ENCODE measurements at places on chromosomes 1 and 21.

GRCh38 chr1:41682845-41683625, 198.6 kb upstream of the EDN2 start:
- no peak for DNase-seq

DNA sequence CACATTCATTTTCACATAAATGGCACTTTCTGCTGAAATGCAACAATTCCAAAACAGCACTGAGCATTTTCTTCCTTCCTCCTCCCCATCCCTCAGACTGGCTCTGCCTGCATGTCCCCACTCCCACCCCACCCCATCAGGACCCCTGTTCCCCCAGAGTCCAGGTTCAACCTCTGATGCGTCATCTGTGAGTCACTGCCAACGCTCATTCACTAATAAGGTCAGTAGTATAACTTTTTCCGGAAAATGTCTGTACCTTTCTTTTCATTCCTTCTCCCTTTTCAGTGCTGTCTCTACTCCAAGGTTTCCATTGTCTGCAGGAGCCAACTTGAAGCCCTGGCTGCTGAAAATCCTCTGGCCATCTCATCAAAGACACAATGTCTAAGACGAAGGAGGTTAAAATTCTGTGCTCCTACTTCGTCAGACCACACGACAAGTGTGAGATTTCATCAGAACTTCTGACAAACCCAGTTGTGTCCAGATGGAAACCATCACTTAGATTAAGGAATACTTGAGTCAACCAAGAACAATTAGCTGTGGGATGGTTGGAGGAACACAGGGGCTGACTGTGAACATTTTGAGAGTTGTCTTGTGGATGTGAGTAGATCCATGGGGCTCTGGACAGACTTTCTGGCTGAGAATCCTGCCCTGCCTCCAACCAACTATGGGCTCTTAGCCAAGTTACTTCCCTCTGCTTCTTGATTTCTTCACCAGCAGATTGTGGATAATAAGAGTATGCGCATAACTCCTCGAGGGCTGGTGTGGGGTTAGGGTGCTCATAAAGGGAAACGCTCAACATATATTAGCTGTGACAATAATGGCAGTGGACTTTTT, 35.6 kb upstream of the UTS2 start:
- no peak for DNase-seq

- DNase-seq, result no peak
Measured at GRCh38 chr1:190474010-190474409, 3.7 kb downstream of the BRINP3 start.

GRCh38 chr1:174160109-174160473, 771 bp downstream of the RABGAP1L start:
- no peak for DNase-seq

DNA sequence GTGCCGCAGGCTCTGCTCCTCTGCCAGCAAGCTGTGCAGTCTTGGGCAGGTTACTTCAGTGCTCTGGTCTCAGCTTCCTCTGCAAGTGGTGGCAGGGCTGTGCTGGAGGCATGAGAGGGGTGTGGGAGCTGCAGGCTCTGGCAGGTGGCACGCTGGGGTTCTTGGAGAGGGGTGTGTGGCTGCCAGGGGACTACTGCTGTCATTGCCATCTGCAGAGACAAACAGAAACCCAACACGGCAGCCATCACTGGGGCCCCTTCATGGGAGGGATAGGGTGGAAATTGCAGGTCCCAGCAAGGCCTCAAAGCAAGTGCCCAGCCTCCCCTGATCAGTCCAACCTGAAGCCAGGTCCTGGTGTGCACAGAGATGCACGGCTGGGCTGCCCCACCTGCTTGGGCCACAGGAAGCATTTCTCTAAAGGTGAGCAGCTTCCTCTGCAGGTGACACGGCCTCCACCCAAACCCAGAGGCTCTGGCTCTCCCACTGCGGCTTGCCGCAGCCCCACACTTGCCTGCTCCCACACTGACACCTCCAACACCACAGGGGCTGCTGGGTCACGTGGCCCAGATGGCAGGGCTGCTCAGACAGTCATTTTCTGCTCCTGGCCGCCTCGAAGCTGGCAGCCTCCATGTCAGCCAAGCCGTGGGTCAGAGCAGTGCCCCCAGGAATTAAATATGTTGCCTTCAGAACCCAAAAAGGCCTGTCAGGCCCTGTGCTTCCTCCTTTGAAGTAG, 4.1 kb upstream of the COL6A2 start:
- DNase-seq, result peak; percentile 58

- DNase-seq, result no peak
Measured at GRCh38 chr1:94144836-94145235, 23.9 kb upstream of the ABCA4 start.

DNA sequence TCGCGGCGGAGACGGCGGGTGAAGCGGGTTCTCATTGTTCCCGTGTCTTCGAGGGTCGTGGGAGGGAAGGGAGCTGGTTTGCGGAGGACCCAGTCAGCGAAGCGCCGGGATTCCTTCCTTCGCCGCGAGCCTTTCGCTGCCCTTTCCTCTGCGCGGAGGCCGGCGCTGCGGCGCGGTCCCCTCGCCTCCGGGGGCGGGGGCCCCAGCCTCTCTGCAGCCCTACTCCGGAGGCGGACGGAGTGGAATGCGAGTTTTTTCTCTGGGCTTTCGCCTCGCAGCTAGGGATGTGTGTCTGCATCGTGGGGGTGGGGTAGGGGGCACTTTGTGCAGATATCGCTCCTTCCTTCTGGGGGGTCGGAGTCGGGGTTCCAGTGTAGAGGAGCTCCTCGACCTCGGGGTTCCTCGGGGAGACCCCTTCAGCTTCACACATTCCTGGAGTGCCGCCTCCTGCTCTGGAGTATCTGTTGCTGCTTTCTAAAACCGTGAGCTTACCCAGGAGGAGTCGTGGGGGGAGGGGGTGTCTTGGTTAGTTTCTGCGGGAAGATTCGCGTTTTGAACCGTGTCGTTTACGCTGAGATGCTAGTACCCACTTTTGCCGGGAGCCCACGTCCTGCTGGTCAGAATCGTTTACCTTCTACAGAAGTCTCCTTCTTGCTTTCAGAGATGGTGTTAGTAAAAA, 595 bp downstream of the RNF2 start:
- DNase-seq, result no peak

DNA sequence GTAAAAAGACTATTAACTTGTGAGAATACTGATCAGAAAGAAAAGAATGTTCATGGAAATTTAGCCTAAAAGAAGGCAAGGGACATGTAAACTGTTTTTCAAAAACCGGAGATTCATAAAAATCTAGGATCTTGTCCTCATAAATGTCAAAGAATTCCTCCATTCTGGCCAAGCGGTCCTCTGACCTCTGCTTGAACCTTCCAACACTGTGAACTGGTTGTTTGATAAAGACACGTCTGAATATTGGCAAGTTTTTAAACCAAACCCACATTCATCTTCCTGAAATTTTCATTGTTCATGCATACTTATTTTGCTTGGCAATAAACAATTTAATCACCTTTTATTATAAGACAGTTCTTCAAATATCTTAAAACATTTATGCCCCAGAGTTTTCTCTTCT, 19.8 kb downstream of the ASPM start:
- DNase-seq, result no peak

- DNase-seq, result no peak
Measured at GRCh38 chr1:157472959-157473358, 79.4 kb downstream of the FCRL5 start.

DNA sequence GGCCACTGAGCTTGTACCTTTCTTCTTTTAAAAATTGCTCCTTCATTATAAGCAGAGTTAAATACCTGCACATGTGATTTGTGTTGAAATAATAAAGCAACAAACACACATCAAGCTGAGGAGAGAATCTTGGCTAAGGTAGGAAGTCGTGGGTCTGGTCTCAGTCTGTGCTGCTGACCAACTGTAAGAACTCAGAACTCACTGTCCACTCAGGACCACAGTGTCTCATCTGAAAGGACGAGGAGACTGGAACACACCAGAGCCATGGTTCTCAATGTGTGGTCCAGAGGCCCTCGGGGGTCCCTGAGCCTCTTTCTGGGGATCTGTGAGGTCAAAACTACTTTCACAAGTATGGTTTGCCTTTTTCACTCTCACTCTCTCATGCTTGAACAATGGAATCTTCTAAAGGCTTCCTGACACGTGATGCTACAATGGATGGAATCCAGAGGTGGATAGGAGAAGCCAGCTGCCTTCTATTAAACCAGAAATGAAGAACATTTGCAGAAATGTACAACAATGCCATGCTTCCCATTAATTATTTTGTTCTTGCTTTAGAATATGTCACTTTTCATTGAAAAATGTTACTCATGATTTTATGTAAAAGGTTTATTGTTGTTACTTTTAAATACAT, 17.3 kb upstream of the ETS2 start:
- DNase-seq, result no peak

- no peak for DNase-seq
Measured at GRCh38 chr1:24915816-24916602, 14.1 kb downstream of the RUNX3 start.

- peak; percentile 70 for DNase-seq
Measured at GRCh38 chr1:39576016-39576657, 453 bp downstream of the PABPC4 start.

DNA sequence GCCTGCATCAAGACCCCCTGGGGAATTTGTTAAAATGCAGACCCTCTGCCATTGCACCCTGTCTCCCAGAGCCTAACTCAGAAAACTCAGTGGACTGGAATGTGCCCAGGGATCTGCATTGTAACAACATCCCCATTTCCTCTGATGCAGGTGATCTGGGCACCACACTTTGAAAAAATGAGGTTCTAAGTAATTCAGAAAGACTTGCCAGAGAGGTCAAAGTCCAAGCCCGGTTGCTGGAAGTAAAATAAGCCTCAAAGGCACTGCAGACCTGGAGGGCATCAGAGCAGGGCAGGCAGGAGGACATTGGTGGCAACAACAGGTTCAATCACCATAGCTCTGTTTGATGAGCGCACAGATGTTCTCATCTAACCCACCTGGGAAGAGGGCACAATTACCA, 90.7 kb downstream of the SYT2 start:
- no peak for DNase-seq

- no peak for DNase-seq
Measured at GRCh38 chr1:234666761-234667160, 56.8 kb upstream of the IRF2BP2 start.

- no peak for DNase-seq
Measured at GRCh38 chr1:116933606-116934515, 24.1 kb downstream of the PTGFRN start.

- no peak for DNase-seq
Measured at GRCh38 chr1:12540580-12541273, 77.3 kb downstream of the DHRS3 start.

DNA sequence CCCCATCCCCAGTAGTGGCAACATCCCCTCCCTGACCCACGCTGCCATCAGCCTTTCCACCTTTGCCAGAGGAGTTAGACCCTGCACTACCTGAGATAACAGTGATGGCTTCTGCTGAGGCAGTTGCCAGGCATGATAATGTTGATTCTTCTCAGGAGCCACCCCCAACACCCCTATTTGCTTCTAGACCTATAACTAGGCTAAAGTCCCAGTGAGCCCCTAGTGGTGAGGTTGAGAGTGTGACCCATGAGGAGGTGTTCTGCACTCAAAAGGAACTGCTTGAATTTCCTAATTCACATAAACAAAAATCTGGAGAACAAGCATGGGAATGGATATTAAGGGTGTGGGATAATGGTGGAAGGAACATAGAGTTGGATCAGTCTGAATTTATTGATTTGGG, 159.6 kb upstream of the COL11A1 start:
- DNase-seq, result no peak

Data from left forelimb (tissue), 1 donor.